ENCODE measurements at places on chromosomes 3 and 15. TPM values are rescaled to one million over a fixed set of nuclear protein-coding genes. Genes with fewer than 3 reads are reported as not detected.
A peak's percentile ranks its signal among the peaks of the same experiment; 100 is the strongest.

IL16 gene
- 22.1 TPM for total RNA-seq

MFN1 gene
- total RNA-seq: 46.6 TPM

POTEB2 gene
- not detected for total RNA-seq

SLC22A13 gene
- 0.85 TPM for total RNA-seq

DNA sequence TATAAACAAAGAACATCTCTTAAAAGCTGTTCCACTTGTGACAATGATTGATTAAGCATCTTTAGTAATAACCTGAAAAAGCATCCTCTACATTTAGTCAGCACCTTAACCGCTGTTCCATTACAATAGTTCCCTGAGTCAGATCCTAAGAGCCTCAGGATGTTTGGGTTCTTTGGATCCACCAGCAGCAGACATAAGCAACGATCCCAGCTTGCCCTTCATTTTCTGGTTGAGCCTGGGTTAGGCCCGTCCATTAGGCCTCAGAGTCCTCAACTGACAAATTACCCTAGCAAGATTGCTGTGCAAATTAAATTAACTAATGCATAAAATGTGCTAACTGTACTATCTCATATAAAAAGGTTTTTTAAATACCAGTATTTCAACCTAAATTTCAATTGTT, 42.3 kb upstream of the ROBO1 start:
- no peak for ATAC-seq

DNA sequence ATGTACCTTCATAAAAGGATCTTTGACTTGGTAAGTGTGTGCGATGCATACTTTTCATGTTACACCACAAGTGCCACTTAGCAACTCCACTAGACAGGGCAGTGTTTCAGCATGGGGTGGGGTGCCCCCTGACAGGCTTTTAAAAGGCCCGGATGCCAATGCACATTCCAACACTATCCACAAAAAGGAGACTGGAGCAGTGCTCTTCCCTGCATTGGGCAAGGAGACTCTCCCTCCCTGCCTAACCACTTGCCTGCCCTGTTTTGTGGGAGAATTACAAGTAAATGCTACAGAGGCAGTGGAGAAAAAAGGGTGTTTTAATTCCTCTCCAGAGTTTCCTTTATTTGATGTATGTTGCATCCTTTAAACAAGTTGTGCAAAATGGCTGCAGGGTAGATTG, 1.7 kb upstream of the RARB start:
- ATAC-seq: no peak

- no peak for ATAC-seq
Measured at GRCh38 chr3:32698506-32698905, 13.5 kb downstream of the CNOT10 start.

- ATAC-seq: no peak
Measured at GRCh38 chr3:10389995-10390394, 69.1 kb upstream of the SEC13 start.

DNA sequence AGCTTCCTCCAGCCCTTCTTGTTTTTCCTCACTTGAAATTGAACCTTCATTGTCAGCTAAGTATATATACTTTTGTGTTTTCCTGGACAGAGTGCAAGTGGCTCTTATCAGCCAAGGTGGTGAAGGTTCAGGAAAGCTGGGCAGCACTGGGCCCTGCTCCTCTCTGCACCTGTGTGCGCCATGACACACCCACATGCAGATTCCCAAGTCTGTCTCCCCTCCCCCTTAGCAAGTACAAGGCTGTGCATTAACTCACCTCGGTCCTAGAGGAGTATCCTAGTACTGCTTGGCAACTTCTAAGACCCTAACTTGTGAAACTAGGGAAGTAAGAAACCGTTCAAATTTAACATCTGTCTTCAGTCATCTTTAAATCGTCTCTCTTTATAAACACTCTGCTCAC, 85.8 kb downstream of the SLC49A4 start:
- no peak for ATAC-seq

DNA sequence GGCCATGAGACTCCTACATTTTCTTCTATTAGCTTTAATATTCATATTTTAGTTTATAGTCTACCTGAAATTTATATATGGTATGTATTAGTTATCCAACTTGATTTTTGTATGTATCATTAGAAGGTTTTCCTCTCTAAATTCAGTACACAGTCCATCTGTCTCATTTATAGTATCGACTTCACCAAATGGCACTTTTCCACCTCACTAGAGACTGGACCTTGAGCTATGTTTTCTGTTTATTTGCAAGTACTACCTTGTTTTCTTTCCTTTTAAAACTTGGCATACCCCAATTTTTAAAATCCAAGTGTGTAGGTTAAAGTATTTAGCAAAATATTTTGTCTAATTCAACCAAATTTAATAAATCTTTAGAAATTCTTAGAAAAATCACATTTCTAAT, 1137.5 kb downstream of the NSUN3 start:
- ATAC-seq: no peak

- ATAC-seq: no peak
Measured at GRCh38 chr15:74768771-74769342, 13.0 kb upstream of the CSK start.

- no peak for ATAC-seq
Measured at GRCh38 chr3:69659180-69659910, 79.9 kb upstream of the MITF start.

- ATAC-seq: no peak
Measured at GRCh38 chr15:57367556-57367955, 8.7 kb upstream of the CGNL1 start.

GRCh38 chr15:62647202-62647842, 395.2 kb upstream of the TPM1 start:
- no peak for ATAC-seq

- ATAC-seq: no peak
Measured at GRCh38 chr15:39709941-39710340, 72.7 kb downstream of the FSIP1 start.

- no peak for ATAC-seq
Measured at GRCh38 chr15:42721016-42721415, 15.9 kb downstream of the CDAN1 start.

DNA sequence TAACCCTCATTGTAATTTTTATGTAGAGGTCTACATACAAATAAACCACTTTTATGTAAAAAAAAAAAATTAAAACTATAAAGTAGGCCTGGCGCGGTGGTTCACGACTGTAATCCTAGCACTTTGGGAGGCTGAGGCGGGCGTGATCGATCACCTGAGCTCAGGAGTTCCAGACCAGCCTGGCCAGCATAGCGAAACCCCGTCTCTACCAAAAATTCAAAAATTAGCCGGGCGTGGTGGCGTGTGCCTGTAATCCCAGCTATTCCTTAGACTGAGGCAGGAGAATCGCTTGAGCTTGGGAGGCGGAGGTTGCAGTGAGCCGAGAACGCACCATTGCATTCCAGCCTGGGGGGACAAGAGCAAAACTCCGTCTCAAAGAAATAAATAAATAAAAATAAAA, 766 bp upstream of the SLC12A6 start:
- no peak for ATAC-seq

GRCh38 chr3:65713016-65713415, 325.7 kb downstream of the MAGI1 start:
- no peak for ATAC-seq

DNA sequence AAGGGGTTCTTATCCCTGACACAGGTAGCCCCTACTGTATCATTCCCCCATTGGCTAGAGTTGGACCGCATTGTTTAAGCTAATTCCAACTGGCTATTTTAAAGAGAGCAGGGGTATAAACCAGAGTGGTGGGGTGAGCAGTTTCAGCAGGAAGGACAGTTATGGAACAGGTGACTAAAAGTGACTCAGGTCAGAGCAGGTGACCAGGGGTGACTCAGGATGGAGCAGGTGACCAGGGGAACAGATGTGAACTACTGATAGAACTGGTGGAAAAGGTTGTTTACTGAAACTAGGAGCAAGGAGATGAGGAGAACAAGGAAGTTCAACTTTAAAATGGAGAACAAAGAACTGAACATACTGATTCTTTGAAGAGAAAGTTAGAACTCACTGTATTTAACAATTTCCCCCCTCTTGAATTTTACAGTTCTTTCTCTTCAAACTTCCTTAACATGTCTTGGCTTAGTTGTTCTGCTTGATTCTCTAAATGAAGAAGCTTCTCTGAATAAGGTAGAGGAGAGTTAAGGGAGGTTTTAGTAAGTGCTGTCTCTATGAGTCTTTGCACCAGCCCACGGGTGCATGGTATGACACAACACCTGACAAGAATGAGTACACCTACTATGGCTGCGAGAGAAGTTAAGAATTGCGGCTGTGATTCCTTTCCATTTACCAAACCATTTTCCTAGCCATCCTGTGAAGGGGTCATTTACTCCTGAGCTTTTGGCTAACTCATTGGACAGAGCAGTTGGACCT, 83.4 kb upstream of the WNT7A start:
- ATAC-seq: no peak

GRCh38 chr15:43534897-43535296, 17.5 kb downstream of the MAP1A start:
- no peak for ATAC-seq

DNA sequence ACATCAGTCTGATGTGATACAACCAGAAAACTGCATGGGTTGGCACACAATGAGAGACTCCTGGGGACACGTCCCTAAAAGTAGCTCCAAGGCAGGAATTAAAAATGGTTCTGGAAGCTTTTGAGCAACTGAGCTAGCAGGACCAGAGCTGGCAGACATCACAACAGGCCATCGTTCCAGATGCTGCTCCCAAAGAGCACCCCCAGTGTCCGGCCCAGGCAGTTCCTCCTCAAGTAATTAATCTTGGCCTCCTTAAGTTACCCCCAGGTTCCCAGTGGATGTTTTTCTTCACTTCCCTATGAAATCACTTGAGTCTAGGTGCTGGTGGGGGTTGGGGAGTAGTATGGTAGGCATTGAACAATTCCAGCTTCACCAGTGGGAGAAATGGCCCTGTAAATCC, 711.6 kb downstream of the MECOM start:
- ATAC-seq: no peak

DNA sequence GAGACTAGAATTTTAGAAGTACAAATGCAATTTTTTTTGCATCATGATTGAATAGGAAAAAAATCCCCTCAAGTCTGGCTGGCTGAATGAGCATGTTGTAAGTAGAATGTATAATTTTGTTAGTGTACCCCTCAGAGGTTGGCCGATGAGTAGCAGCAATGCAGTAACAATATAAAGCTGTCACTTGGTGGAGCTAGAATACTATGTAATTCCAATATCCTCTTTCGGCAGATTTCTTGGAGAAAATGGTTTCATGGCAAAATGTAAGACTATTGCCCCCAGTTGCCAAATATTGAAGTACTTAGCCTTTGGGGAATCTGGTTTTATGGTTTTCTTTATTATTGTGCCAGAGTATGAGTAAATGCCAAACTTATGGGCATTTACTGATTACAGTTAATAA, 39.8 kb upstream of the SGO1 start:
- no peak for ATAC-seq

- ATAC-seq: peak; percentile 21
Measured at GRCh38 chr3:188863999-188864406, 307.8 kb upstream of the TPRG1 start.

DNA sequence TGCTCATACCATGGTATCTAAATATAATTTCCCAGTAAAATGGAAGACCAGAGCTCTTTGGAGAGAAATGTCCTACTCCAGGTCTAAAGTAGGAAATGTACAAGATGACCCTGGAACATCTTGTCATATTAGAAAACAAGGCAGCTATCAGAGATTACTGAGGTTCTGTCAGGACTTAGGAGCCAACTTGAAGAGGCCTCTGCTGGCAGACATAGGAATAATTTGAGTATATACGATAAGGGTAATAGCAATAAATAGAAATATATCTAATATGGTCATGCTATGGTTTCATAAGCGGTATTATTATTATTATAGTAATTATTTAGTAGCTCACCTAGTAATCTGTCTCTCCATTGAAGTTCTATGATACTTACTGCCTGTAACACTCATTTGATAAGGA, 224.2 kb downstream of the SOX2 start:
- ATAC-seq: no peak

DNA sequence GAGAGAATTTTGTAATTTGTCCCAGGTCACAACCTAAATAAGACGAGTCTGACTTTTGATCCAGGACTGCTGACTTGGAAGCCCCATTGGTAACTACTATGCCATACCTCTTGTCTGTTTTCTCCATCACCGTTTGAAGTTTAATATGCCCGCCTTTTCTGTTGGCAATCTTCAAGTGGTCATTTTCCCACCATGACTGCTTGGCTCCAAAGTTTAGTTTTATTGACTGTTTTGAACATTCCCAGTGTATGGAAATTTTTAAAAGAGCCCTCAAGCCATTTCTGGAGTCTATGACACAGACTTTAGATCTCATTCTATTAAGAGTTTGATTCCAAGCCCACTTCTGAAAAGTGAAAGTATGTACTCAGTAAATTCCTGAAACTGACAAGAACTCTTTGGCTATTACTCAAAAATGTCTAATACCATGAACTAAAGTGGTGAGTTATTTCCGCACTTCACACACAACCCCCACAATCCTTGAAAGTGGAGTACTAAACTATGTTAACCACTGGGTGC, 136.7 kb upstream of the ADAMTS9 start:
- ATAC-seq: no peak
